Stimulated activated CD8-positive, alpha-beta memory T cell treated with anti-CD3 and anti-CD28 coated beads, Interleukin-7, amount 100 ng/mL, for 4 hours (primary cell): ENCODE measurements at places on chromosomes 13 and 19.
A peak's percentile ranks its signal among the peaks of the same experiment; 100 is the strongest.

- no peak for DNase-seq
Measured at GRCh38 chr13:111534751-111535522, 214.5 kb downstream of the TEX29 start.

DNA sequence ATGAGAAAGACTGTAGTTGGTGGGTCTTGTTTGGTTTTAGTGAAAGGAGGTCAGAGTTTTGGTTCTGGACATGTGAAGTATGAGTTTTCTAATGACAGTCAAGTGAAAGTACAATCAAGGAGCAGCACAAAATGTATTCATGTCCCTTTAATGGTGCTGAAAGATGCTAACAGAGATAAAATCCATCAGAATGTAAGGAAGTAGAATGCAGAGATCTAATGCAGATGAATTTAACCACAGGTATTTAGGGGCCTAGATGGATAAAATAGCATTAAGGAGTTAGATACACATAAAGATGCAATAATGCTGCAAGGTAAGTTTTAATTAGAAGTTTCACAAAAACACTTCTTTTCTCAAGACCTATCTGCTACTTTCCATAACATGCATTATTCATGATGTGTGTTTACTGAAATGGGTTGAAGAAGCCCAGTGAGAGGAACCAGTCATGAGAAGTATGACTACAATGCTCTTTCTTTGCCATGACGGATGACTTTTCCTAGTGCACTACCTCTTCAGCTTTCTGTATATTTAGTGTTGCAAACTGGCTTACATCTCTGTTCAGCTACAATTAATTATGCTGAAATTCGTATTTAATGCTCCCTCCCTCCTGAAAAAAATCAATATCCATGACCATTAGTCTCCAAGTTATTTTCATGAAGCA lies 222.9 kb upstream of the HTR2A start:
- no peak for DNase-seq

DNA sequence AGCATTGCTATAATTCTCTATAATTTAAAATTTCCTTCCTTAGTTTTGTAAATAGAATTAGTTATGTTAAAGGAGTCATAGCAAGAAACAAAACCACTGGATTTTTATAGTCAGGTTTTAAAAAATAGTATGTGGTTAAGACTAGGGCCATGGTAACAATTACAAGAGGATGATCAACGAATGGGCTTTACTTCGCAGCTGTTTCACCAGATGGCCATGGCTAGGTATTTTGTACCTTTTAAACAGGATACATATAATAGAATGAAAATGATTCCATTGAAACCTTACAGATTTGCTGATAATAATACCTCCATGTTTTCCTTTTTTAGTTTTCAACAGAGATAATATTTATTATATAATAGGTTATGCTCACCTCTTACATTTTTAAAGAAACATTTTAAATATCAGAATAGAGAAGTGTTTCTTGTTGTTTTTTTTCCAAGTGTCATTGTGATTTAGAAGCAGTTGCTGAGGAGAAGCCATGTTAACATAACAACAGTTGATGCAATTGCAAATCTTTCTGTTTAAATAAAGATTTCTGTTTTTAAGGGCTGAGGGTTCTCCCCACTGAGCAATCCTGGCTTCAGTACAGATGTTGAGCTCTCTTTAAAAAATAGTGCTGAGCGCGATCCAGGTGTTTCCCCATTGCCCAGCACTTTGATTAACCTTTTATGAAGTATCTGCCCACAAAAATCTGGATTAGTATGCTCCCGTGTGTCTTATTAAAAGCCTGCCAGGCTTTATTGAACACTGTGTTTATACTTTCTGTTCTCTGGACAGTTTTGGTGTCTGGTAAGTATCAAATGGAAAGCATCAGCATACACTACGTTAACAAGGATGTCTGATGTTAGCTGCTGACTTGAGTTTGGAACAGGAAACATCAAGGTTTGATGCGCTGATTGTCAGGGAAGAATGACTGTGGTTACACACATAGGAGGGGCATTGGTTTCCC lies 205.3 kb downstream of the HS6ST3 start:
- no peak for DNase-seq

GRCh38 chr13:106528718-106529414 lies 6.6 kb downstream of the EFNB2 start:
- no peak for DNase-seq

DNA sequence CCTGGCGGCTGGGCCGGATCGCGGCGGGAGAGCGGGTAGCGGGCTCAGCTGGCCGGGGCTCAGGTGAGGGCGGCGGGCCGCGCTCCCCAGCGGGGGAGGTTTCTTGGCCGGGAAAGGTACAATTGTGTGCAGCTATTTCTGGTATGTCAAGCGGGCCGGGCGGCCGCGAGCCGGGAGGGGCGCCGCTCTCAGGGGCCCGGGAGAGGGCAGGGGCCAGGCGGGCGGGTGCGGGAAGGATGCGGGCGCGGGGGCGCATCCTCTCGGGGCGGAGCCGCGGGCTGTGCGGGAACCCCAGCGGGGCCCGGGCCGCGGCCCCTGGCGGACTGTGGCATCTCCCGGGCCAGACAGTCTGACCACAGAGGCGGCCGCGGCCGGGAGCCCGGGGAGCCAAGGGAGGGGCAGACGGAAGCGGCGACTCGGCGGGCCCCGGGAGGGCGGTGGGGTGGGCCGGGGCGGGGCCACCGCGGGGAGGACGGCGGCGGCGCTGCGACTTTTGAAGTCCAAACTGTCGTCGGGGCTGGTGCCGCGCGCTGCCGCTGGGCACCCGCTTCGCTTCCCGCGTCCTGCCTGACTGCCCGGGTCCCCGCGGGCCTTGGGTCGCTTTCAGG lies at the start of gene LMO7:
Gene LMO7 (plus strand): TSS at position 503 of the 608 bp plus-strand sequence. CDS start 328 bp downstream, outside the sequence.
- DNase-seq, result no peak

- DNase-seq, result peak; percentile 84
Measured at GRCh38 chr13:23980160-23980551, 82.9 kb upstream of the C1QTNF9B start.

GRCh38 chr19:51020988-51021651 lies 1.6 kb upstream of the KLK10 start:
- no peak for DNase-seq

DNA sequence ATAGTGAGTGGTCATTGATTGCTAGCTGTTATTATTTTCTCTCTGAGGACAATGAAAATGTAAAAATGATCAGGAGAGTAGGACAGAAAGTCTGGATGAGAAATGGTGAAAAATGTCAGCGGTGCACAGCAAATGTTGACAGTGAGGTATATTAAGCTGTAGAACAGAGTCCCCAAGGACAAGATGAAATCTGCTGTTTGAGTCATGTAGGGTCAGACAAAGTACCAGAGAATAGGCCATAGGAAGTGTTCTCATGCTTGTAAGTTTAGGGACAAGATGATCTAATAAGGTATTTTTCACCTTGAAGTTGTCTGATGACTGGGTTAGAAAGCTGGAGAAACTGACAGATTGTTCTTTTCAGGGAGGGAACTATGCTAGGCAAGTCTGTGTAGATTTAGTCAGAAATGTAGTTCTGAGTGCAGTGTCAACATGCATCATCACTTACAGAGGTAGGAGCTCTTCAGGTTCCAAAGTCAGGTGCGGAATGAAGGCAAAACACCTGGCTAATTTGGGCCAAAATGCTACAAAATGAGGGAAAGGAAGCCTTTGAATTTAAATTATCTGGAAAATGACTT lies 369.3 kb downstream of the DLEU7 start:
- DNase-seq, result no peak

DNA sequence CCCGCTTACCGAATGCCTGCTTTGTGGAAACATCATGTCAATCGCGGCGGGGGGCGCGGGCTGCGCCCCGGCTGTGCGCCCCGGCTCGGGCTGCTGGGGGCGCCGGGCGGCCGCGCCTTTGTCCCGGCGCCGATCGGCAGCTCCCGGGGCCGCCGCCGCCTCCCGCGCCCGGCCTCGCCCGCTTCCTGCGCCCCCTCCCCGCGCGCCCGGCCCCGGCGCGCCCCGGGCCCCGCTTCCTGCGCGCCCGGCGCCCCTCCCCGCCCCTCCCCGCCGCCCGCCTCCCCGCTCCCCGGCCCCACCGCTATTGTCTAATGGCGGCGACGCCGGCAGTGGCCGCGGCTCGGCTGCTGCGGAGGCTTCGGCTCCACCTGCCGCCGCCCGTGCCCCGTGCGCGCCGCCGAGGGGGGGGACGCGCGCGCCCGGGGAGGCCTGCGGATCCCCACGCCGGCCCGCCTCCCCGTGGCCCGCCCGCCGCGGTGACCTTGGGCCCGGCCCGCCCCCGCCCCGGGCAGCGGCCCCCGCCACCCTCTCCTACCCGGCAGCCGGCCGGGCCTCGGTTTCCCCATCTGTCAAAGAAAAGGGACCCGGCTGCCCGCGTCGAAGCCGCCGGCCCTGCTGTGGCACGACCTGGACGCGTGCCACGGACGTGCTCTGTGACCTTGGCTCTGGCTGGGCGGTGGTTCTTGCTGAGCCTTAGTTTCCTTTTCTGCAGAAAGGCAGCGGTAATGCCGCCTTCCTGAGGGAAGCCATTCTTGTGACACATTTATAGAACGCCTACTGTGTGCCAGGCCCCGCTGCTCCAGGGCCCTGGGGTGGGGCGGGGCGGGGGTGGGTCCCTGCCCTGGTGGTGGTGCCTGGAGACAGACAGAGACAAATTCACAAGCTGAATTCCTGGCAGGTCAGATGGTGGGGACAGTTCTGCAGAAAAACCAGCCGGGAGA lies at the start of gene TLE5:
Gene TLE5 (minus strand): TSS at position 331 of the 941 bp plus-strand sequence. CDS start 295 bp downstream, at position 36.
- no peak for DNase-seq

DNA sequence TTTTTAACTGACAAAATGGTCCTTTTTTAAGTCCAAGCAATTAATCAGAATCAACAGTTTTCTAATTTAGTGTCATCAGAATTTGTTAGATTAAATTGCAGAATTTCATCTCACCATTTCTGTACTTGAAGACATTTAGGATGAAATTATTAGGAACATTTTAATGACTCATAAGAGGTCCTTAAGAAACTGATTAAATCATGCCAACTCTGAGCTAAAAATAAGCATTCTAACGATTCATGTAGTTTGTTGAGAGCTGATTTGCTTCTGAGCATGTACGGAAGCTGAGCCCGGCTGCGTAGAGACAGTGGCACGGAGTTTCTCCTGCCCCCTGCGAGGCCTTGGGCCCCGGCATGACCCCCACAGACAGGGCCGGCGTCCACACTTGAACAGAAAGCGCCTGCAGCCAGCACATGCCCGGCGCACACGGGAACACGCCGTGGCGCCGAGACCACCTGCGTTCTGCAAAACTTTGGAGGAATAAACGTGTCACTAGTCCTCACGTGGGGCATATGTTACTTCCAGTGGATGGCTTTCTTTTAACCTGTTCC lies 89.7 kb upstream of the MCF2L start:
- no peak for DNase-seq

GRCh38 chr19:21101521-21102242 lies 19.7 kb downstream of the ZNF714 start:
- DNase-seq, result no peak

DNA sequence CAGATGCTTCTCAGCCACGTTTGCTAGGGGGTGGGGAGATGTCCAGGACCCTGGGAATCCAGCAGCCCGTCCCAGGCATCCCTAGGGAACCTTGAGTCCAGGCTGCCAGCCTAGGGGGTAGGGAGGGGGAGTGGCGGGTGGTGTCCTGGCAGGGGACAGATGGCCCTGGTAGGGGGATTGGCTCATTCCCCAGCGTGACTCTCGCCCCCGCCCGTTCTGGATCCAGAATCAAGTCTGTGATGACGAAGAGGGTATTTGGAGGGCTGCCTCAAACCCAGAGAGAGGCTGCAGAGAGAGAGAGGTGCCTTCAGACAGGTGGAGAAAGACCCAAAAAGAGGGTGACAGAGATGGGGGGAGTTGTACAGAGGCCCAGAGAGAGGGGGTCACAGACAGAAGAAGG lies 4.1 kb downstream of the SLC17A7 start:
- DNase-seq, result no peak

- no peak for DNase-seq
Measured at GRCh38 chr13:110005563-110005962, 219.2 kb upstream of the IRS2 start.

DNA sequence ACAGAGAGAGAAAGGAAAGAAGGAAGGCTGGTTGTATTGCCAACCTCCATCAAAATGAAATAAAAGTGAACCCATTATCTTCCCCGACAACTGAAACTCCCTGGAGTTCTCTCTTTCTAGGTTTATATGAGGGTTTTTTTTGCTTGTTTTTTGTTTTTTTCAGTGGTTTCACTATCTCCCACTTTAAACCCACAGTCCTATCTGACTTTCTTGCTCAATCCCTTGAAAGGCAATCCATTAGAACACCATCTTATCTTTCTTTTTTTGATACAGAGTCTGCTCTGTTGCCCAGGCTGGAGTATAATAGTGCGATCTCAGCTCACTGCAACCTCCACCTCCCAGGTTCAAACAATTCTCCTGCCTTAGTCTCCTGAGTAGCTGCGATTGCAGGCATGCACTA lies 158.0 kb upstream of the MIR17HG start:
- no peak for DNase-seq

DNA sequence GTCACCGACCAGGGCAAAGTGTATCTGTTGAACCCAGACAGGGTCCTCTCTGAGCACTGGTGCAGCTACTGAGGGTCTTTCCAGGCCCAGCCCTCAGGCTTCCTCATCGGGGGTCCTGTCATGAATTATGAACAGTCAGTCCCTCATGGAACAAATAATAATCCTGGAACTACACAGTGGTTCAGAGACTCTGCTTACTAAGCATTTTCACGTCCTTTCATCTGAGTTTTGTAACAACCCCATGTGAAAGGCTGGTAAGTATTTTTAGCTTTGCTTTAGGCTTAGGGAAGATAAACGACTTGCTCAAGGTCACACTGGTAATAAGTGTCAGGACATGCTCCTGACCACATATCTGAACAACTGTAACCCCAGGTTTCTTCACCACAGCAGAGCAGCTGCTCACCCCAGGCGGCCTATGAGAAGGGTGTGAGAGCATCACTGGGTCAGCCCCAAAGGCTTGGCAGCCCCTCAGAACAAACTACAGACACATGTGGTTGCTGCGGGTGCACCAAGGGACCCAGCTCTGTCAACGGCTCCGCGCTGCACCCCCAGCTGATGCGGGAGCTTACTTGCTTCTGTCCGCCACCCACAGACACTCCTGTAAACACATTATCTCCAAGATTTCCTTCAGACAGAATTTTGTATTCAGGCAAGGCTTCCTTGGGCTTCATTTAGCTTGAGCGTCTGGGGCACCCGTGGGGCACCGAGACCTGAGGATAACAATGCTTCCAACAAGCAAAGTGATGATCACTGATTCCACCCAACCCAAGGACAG lies 19.4 kb upstream of the GSX1 start:
- DNase-seq, result no peak

GRCh38 chr19:29576046-29576606 lies 30.0 kb upstream of the POP4 start:
- DNase-seq, result no peak

GRCh38 chr13:41310963-41311405 lies at the start of gene NAA16:
Gene NAA16 (plus strand): TSS chr13:41311267. CDS start chr13:41311529, 262 bp downstream.
- peak; percentile 93 for DNase-seq

- DNase-seq, result no peak
Measured at GRCh38 chr13:27171244-27171826, at the start of gene USP12. Gene USP12 (minus strand): TSS chr13:27171811. CDS start chr13:27171639, 172 bp downstream.

- DNase-seq, result no peak
Measured at GRCh38 chr19:35879068-35879467, 10.7 kb downstream of the APLP1 start.

- DNase-seq, result no peak
Measured at GRCh38 chr13:94433055-94433961, 46.2 kb downstream of the DCT start.

GRCh38 chr13:47858042-47859025 lies 142.7 kb downstream of the SUCLA2 start:
- DNase-seq, result no peak
